Heart left ventricle (tissue), 16 donors: ENCODE measurements at places on chromosomes 3 and 15. TPM values are rescaled to one million over a fixed set of nuclear protein-coding genes. Genes with fewer than 3 reads are reported as not detected.

Gene SOX14
- total RNA-seq: not detected

- DNase-seq: peak; percentile 57
- H3K27ac ChIP-seq: peak overlapping the region; percentile 1
- H3K27me3 ChIP-seq: no peaks in the 10 kb centered on the region
- H3K4me3 ChIP-seq: no peak overlapping the region
- no peaks in the 10 kb centered on the region for H3K36me3 ChIP-seq
- H3K4me1 ChIP-seq: no peaks in the 10 kb centered on the region
Measured at GRCh38 chr15:101617390-101617965, 34.7 kb downstream of the TM2D3 start.

- H3K4me1 ChIP-seq: peaks cover 68% of the 10 kb centered on the region
- no peak overlapping the region for H3K4me3 ChIP-seq
- H3K27ac ChIP-seq: peak overlapping the region; percentile 43
- DNase-seq: no peak
- no peaks in the 10 kb centered on the region for H3K27me3 ChIP-seq
Measured at GRCh38 chr3:100107221-100107814, 7.0 kb downstream of the FILIP1L start.

- no peaks in the 10 kb centered on the region for H3K36me3 ChIP-seq
- no peak overlapping the region for H3K4me3 ChIP-seq
- no peak overlapping the region for H3K27ac ChIP-seq
- no peak for DNase-seq
Measured at GRCh38 chr3:195806211-195806915, 5.4 kb downstream of the MUC4 start.

DNA sequence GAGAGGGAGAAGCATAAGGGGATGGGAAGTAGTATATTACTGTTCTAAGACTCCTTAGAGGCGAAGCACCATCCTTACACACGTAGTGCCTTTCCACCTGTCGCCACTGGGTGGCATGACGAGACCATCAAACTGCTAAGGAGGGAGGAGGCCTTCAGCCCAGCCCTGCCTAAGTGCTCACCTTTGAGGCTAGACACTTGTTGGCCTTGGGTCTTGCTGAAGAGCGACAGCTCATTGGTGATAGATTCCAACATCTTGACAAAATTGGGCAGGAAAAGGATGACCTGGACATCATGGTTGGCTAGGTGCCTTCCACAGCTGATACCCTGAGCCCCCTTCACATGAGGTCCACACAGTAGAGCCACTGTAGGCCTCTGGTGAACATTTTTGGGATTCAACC, 19.6 kb downstream of the CLK3 start:
- no peak overlapping the region for H3K4me3 ChIP-seq
- H3K4me1 ChIP-seq: no peaks in the 10 kb centered on the region
- no peak for DNase-seq
- H3K36me3 ChIP-seq: peaks cover 99% of the 10 kb centered on the region
